ENCODE measurements at places on chromosomes 3 and 15.

DNA sequence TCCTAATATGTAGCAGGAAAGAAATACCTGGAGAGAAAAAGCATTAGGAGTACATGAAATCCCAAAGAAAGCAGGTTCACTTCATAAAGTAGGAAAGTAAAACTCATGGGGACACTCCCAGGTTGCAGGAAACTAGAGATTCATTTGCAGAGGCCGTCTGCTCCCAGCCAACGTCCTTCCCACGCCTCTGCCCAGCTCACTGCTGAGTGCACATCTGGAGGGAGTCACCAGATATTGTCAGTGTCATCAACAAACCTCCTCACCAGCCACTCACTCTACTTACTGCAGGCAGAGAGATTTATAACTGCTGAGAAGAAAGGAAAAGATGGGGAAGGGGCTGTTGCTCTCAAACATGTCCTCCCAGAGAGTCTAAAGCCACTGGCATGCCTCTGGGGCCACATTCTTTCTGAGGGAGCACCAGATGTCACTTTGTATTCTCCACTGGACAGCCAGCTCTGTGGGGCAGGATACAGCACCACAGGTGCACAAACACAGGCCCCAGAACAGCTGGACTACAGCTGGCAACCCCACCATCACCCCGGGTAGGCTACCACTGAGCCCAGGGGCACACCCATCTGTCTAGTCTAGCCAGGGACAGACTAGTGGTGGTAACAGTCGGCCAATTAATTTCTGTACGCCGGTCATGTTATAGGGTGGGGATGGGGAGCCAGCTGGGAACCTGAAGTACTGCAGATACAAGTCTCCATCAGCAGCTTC lies 64.5 kb downstream of the NPTN start:
- DNase-seq, result no peak

DNA sequence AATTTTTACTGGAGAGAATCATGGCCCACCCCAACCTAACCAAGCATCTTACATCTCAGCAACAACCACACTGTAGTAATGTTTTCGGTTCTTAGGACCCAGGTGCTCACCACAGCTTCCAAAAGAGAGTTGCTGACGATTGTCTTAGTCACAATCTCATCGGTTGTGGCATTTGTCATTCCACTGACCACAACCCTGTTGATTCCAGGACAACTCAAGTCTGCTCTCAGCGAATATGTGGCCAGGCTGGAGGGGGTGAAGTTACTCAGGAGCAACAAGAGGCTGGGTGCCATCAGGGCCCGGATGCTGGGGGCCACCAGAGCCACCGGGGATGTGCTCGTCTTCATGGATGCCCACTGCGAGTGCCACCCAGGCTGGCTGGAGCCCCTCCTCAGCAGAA lies 25.9 kb downstream of the GALNT15 start:
- DNase-seq, result peak; percentile 24

DNA sequence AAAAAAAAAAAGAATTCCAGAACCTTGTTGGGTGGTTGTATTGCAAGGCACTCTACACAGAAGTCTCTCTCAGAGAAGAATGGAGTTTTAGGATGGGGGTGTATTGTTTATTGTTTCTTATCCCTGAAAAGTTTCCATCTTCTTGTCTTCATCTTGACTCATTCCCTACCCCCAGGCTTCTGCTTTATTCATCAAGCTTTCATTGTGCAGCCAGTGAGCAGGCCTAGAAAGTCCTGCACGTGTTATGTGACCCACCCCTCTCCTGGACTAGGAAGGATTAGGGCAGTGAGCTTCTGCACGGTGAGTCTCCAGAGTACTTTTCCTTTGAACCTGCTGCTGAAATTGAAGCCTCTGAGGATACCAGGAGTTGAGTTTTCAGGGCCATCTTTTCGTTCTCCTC lies 150.9 kb upstream of the IL12A start:
- DNase-seq, result no peak

- DNase-seq, result no peak
Measured at GRCh38 chr15:46280762-46281542, 646.1 kb downstream of the SQOR start.

GRCh38 chr15:60592371-60593169 lies 113.6 kb upstream of the ICE2 start:
- DNase-seq, result peak; percentile 89

DNA sequence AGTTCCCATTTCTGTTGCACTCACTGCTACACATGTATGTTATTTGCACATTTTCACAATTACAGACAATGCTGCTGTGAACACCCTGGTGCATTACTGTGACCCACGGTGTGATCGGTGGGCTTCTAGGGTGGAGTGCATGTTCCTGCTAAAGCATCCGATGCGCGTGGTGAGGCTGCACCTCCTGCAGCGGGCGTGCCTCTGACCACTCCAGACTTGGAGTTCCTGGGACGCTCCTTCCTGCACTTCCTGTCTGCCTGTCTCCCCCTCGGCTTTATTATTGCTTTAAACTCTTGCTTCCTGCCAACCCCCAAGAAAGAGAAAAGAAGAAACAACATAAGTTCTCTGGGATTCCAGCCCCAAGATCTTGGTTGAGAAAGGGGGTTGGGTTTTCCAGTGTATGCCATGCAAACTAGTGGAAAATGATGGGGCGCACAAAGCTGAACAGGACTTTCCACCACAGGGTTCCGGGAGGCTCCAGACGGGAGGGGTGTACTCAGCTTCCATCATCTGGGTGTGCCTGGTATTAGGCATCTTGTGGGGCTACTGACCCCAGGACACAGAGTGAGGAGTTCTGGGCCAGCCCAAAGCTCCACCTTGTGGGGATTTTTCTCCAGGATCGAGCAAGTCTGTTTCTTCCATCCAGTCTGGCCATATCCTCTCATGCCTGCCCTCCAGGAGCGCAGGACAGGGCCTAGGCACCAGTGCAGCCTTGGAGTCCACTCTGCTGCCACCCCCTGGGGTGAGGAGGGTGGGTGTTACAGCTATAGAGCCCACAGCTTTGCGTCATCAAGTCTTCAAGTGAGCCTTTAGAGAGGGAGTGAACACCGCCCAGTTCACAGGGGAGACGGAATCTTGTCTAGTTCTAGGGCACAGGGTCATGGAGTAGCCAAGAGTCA lies 11.2 kb downstream of the RPL32 start:
- no peak for DNase-seq

DNA sequence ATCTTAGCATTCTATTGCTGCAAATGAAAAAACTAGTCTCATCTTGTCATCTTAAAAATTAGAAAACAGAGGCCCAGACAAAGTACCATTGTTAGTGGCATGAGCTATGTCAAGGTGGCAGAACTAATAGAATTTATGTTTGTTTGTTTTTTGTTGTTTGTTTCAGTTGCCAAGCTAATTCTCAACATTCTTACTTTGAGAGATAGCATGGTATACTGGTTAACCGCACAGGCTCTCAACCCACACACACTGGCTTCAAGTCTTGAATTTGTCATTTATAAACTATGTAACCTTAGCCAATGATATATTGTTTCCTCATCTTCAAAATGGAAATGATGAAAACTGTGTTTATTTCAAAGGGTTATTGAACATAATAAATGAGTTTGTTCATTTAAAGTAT lies 367.6 kb upstream of the PLSCR5 start:
- no peak for DNase-seq

DNA sequence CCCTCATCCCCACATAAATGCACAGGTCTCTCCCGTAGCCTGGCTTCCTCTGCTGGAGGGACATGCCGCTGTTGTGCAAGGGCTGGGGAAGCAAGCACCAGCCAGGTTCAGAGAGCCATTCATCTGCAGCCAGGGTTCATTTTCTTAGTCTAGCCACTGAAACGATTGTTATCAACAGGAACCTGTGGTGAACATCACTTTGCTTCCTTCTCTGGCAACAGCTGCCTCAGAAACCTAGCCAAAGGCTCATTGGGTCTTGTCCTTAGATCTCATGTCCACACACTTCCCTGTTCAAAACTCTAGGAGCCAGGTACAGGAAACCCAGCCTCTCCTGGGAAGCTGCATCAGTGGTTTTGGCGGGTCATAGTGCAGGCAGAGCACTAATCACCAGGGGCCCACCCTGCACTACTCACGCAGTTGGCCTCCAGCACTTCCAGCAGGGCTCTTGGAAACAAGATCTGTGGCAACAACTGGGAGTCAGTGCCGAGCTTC lies 47.0 kb downstream of the OXNAD1 start:
- peak; percentile 56 for DNase-seq

GRCh38 chr15:89361451-89362202 lies 27.0 kb upstream of the POLG start:
- peak; percentile 72 for DNase-seq

- no peak for DNase-seq
Measured at GRCh38 chr3:107600780-107601179, 78.0 kb downstream of the BBX start.

DNA sequence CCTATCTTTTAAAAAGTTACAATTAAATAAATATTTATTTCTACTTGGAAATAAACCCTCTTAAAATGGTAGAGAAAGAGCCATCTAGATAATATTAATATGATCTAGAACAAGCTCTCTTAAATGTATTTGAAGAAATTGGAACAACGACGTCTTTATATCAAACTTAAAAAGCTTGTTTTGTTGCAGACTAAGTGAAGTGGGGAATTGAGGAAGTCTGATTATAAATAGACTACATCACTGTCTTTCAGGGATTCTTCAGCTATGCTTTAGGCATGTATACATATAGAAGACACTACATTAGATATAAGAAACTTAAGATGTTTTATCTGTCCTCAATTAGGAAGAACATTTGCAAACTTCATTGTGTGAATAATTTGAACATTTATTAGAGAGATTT lies 1.8 kb downstream of the BCHE start:
- no peak for DNase-seq

- DNase-seq, result no peak
Measured at GRCh38 chr3:123134671-123135070, 67.1 kb upstream of the SEC22A start.

DNA sequence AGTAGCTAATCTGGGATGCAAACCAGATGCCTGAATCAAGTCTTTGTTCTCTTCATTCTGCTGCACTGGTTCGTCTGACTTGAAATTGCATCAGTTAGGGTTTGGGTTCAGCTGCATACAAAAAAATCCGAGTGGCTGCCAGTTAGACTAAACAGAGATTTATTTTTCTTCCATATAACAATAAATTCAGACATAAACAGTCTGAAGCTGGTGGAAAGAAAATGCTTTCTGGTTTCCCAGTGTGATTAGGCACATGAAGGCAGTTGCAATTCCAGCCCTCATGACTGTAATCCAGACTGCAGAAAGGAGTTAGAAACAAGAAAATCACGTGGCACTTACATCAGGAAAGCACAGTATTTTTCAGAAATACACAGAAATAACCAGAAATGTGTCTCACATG lies 930.7 kb downstream of the MCTP2 start:
- no peak for DNase-seq

- DNase-seq, result no peak
Measured at GRCh38 chr15:89475661-89476060, 20.7 kb downstream of the RHCG start.

GRCh38 chr3:134423153-134423552 lies 48.9 kb upstream of the AMOTL2 start:
- no peak for DNase-seq

GRCh38 chr3:38268522-38268921 lies 2.9 kb downstream of the SLC22A13 start:
- no peak for DNase-seq

- DNase-seq, result no peak
Measured at GRCh38 chr3:15959434-15959811, 161.6 kb upstream of the ANKRD28 start.

DNA sequence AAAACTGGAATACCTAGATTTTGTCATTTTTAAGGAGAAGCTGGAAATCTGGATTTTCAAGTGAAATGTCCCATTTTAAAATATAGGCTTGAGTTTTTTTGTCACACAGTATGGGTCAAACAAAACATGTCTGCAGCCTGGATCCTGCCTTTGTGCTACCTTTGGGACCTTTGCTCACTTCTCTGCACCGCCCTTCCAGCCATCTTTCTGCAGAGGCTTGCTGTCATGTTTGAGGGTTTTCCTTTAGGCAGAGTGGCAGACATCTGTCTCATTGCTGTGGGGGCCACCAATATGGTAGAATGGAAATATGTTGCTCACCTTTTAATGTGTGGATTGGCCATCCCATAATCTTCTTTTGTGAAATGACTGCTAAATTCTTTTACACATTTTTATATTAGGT lies 136.3 kb downstream of the EEFSEC start:
- no peak for DNase-seq

- DNase-seq, result no peak
Measured at GRCh38 chr3:63595221-63595620, 57.3 kb upstream of the SNTN start.

GRCh38 chr3:145429546-145429945 lies 731.4 kb downstream of the PLOD2 start:
- DNase-seq, result no peak

- DNase-seq, result peak; percentile 7
Measured at GRCh38 chr15:83283138-83283812, 1.2 kb downstream of the BNC1 start.

- peak; percentile 18 for DNase-seq
Measured at GRCh38 chr3:36792342-36792741, 28.0 kb upstream of the DCLK3 start.

DNA sequence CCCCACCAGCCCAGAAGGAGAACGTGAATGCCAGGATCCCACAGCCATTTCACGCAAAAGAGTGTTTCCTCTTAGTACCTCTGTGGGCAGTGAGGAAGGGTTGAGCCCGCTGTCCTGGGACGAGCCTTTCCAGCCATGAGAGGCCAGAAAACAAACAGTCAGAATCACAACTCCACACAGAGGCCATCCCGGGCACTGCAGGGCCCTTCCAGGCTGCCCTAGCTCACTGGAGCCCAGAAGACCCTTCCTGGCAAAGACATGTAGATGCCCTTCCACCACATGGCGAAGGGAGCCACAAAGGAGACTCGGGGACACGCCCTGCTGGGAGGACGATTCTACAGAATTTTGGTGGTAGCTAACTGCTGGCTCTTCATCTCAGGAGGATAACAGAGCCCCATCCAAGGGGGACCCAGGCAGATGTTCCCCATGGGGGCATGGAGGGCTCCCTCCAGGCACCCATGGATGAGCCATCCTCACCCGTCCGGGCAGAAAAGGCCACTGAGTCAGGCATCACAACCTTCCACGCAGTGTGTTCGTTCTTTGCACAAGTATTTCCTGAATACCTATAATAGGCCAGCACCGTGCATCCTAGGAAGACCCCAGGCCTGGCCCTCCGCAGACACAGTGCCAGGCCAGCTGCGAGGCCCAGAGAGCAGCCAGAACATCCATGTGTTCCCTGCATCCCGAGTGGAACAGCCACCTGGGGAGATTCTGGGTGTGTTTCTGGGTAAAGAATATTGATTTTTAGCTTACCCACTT lies 47.2 kb downstream of the SLC12A8 start:
- no peak for DNase-seq

- peak; percentile 20 for DNase-seq
Measured at GRCh38 chr3:27590437-27591298, 106.5 kb upstream of the SLC4A7 start.

GRCh38 chr15:64558460-64559179 lies 98.2 kb downstream of the ZNF609 start:
- DNase-seq, result no peak

GRCh38 chr3:194474675-194475074 lies 12.1 kb downstream of the ATP13A3 start:
- DNase-seq, result no peak

GRCh38 chr3:25747033-25747432 lies 36.2 kb downstream of the NGLY1 start:
- no peak for DNase-seq

GRCh38 chr3:154085799-154086198 lies 35.4 kb upstream of the ARHGEF26 start:
- DNase-seq, result no peak
